Liver (tissue), 10 donors: ENCODE measurements at places on chromosomes 4 and X. TPM values are rescaled to one million over a fixed set of nuclear protein-coding genes. Genes with fewer than 3 reads are reported as not detected.

The NUP62CL gene
- 1.0 TPM for polyA plus RNA-seq

The OSTC gene
- polyA plus RNA-seq, result 141 TPM

The FGFBP1 gene
- not detected for polyA plus RNA-seq

The ZMAT1 gene
- 3.3 TPM for polyA plus RNA-seq

The TLR10 gene
- 0.06 TPM for polyA plus RNA-seq

The NEIL3 gene
- polyA plus RNA-seq, result 0.29 TPM

DNA sequence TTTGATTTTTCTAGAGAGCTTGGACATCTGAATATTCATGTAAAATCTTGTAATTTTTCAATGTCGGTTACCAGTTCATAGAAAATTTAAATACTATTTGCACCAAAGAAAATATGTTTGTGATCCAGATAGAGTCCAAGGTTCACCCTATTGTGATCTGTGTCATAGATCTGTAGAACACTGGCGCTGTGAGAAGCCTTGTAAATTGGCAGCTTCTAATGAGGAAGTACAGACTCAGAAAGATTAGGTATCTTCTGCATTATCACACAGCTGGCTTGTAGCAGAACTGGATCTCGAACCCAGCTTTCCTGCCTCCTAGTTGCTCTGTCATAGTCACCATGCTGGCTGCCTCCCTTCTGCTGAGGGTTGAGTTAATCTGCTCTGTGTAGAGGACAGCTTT is 106.5 kb upstream of the PAK3 start:
- H3K36me3 ChIP-seq, result no peaks in the 10 kb centered on the region
- H3K27me3 ChIP-seq, result no peaks in the 10 kb centered on the region

GRCh38 chr4:154622598-154622997 is 10.1 kb upstream of the FGG start:
- peaks cover 25% of the 10 kb centered on the region for H3K4me1 ChIP-seq
- no peak overlapping the region for H3K4me3 ChIP-seq
- H3K27me3 ChIP-seq, result no peaks in the 10 kb centered on the region
- H3K36me3 ChIP-seq, result no peaks in the 10 kb centered on the region
- H3K27ac ChIP-seq, result no peak overlapping the region

- no peaks in the 10 kb centered on the region for H3K27me3 ChIP-seq
- no peak overlapping the region for H3K4me3 ChIP-seq
- no peaks in the 10 kb centered on the region for H3K4me1 ChIP-seq
- no peaks in the 10 kb centered on the region for H3K36me3 ChIP-seq
- no peak for DNase-seq
These were observed 1062.4 kb upstream of the DIAPH2 start for GRCh38 chrX:95622200-95622599.

DNA sequence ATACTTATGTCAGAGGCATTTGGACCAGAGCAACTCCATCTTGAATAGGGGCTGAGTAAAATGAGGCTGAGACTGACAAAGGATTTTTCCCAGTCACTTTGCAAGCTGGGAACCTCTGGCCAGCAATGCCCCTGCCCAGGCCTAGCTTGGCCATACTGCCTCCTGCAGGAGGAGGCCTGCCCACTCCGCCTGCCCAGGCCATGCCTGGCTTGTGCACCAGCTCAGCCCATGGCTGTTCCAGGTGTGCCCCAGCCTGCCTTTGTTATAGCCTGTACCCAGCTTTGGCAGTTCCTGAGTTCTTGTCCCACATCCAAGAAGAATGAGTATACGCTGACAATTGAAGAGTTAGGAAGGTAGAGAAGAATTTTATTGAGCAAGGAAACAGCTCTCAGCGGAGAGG is 176.1 kb downstream of the AASDH start:
- peaks cover 11% of the 10 kb centered on the region for H3K4me1 ChIP-seq
- H3K27ac ChIP-seq, result no peak overlapping the region
- DNase-seq, result no peak
- H3K36me3 ChIP-seq, result no peaks in the 10 kb centered on the region

DNA sequence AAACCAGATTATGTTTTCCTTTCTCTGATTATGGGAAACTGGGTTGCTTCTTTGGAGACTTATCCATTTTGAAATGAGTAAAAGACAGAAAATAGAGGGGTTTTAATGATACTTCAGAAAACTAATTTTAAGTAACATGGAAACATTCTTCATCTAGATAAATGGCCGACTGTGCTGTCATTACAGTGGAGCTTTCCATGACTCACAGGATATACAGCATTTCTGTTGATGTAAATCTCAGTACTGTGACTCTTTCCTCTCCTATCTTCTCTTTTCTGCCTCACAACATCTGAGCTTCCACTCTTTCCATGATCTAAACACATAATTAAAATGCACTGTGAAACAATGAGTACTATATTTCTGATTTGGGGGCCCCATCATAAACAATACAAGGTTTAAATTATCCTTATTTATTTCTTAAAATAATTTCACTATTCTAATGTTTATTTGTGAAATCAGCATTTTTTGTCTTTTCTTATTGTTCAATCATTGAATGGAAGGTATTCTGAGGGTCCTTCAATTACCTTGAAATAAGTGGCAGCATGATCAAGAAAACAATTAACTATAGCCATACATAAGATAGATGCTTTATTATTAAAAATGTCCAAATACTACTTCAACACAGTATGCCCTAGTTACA is 19.3 kb downstream of the SEC24D start:
- no peaks in the 10 kb centered on the region for H3K27me3 ChIP-seq
- H3K36me3 ChIP-seq, result peaks cover 13% of the 10 kb centered on the region
- H3K27ac ChIP-seq, result no peak overlapping the region
- no peak for DNase-seq

- no peak overlapping the region for H3K27ac ChIP-seq
- no peaks in the 10 kb centered on the region for H3K27me3 ChIP-seq
- H3K36me3 ChIP-seq, result no peaks in the 10 kb centered on the region
- no peaks in the 10 kb centered on the region for H3K4me1 ChIP-seq
- H3K4me3 ChIP-seq, result no peak overlapping the region
These were observed 62.4 kb downstream of the TMEM165 start for GRCh38 chr4:55458164-55458563.

GRCh38 chr4:1375761-1376322 is 28.8 kb downstream of the UVSSA start:
- no peak for DNase-seq
- no peaks in the 10 kb centered on the region for H3K36me3 ChIP-seq
- H3K27me3 ChIP-seq, result no peaks in the 10 kb centered on the region
- H3K4me3 ChIP-seq, result no peak overlapping the region
- H3K4me1 ChIP-seq, result no peaks in the 10 kb centered on the region

DNA sequence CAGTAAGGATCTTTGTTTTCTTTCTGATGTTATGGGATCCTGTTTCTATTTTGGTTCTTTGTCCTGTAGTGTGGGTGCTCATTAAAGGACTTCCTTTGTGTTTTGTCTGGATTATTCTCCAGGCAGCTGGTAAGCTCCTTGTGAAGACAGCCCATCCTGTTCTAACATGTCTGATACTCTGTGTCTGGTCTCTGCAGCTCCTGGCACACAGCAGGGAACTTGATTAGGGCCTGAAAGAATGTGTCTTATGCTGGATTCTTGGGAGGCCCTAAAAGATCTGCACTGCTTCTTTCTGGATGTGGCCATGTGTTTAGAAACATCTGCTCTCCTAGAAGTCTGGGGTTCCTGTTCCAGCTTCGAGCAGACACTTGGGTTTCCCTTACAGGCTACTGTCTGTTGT is 38.1 kb upstream of the ATXN3L start:
- H3K36me3 ChIP-seq, result no peaks in the 10 kb centered on the region
- no peak overlapping the region for H3K27ac ChIP-seq
- DNase-seq, result no peak
- H3K4me1 ChIP-seq, result no peaks in the 10 kb centered on the region
- no peaks in the 10 kb centered on the region for H3K27me3 ChIP-seq

GRCh38 chr4:53705151-53705764 is 114.0 kb upstream of the LNX1 start:
- no peak overlapping the region for H3K27ac ChIP-seq
- no peak for DNase-seq

DNA sequence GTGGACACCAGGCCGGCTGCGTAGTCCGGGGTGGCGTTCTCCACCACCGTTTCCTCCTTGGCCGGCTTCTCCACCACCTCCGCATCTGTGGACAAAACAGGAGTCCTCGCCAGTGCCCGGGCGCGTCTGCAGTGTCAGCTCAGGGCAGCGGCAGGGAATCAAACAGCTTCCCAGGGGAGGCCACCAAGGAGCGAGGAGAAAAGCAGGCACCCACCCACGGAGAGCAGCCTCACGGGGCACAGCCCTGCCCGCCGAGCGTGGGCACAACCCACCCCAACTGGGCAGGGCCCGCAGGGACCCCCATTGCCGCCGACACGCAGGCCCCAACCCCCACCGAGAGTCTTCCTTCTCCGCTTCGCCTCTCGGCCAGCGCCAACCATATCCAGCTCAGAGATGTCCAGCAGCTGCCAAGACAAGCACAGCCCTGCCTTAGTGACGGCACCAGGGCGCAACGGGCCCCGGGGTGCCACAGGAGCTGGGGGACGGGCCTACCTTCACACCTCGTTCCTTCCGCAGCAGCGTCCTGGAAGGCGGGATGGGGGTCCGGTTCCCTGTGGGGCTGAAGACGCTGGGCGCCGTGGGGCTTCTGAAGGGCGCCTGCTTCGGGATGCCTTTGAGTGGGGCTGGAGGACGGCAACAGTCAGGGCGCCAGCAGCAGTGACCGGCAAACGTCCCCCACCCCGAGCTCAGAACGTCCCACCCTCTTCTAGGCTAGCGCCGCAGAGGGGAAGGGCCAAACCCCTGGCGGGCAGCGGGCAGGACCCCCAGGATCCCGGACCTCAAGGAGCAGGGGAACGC is 22.8 kb downstream of the NELFA start:
- H3K36me3 ChIP-seq, result peaks cover 29% of the 10 kb centered on the region
- DNase-seq, result no peak
- H3K27ac ChIP-seq, result no peak overlapping the region

DNA sequence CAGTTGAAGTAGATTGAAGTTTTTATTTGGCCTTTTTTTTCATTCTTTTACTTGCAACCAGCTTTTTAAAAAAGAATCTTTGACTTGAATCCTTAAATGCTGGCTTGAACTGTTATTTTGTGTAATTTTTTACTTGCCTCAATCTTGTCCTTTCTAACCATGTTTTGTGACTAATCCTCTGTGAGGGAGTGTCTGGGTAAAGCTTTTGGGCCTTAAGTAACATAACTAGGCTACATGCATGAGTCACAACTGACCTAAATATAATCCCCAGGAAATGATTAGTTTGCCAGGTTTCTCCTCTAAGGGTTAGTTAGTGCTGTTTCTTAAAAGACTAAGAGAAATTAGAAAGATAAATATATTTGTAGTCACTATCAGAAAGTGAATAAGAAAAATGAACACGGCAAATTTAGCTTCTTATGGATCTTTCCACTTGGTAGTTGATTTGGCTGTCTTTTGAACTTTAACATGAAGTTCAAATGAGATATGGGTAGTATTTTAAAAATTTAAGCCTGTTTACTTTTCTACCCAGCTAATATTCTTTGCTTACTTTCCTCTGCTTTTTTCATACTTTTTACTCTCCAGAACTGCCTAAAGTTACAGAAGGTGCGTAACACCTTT is 13.0 kb downstream of the EXOC1 start:
- no peaks in the 10 kb centered on the region for H3K4me1 ChIP-seq
- H3K4me3 ChIP-seq, result no peak overlapping the region
- no peak overlapping the region for H3K27ac ChIP-seq

DNA sequence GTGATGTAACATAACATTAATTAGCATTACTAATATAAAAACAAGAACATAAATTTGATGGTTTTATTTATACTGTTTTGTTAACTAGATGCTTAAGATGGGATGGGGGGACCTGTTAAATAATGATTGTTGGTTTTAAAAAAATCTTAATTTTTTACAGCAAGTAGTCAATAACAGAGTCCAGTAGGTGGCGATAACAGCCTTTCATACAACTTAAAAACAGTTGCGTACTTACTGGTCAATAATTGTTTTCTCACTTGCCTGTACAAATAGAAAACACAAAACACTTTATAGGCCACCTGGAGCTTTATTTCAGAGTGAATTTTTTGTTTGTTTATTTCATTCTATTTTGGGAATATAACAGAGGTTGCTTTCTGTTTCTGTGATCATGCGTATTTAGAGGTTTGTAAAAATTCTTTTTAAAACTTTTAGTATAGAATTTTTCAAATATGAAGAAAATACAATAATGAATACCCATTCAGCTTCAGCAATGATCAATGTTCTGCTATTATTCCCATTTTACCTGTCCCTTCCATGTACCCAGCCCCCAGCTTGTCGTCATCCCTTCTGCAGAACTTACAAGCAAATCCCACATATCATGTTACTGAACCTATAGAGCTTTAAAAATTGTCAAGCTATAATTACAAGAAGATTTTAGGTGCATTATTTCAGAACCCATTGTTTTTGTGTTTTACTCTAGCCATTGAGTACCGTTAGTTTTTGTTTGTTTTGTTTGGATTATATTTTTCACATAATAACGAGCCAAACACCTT is 97.1 kb downstream of the MRPL1 start:
- H3K4me3 ChIP-seq, result no peak overlapping the region
- H3K27ac ChIP-seq, result no peak overlapping the region
- H3K27me3 ChIP-seq, result no peaks in the 10 kb centered on the region

DNA sequence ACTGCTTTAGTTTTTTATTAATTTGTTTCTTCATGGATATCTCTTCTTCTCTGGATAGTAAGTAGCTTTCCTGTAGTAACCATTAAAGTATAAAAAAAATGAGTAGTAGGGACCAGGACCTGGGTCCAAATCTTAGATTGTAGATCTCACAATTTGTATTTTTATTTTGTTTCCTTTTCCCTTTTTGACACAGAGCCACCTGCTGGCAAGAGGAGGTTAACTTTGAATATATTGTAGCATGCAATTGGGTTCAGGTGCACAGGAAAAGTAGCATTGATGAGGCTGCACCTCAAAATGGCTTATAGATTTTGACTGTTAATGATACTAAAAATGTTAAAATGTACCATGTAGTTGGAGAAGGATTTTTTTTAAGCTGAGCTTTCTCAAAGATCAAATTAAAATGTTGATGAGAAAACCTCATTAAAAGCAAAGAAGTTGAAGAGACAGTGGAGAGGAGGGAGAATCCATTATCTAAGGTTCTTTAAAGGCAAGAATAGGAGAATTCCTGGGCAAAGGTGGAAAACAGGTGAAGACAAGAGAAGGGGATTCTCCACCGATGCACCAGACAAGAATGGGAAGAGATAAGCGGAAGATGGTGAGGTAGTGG is 48.3 kb upstream of the HPGDS start:
- H3K27me3 ChIP-seq, result no peaks in the 10 kb centered on the region
- DNase-seq, result no peak
- H3K36me3 ChIP-seq, result no peaks in the 10 kb centered on the region

- no peak for DNase-seq
- H3K27me3 ChIP-seq, result no peaks in the 10 kb centered on the region
- H3K36me3 ChIP-seq, result no peaks in the 10 kb centered on the region
- H3K4me1 ChIP-seq, result no peaks in the 10 kb centered on the region
- H3K27ac ChIP-seq, result no peak overlapping the region
These were observed 6.3 kb downstream of the C1QTNF7 start for GRCh38 chr4:15434091-15434490.

GRCh38 chr4:129561886-129562671 is 466.1 kb downstream of the C4orf33 start:
- H3K4me3 ChIP-seq, result no peak overlapping the region
- no peak for DNase-seq
- no peaks in the 10 kb centered on the region for H3K4me1 ChIP-seq
- no peaks in the 10 kb centered on the region for H3K36me3 ChIP-seq
- H3K27ac ChIP-seq, result no peak overlapping the region
